ENCODE measurements at places on chromosomes 7 and 10.
A peak's percentile ranks its signal among the peaks of the same experiment; 100 is the strongest.

DNA sequence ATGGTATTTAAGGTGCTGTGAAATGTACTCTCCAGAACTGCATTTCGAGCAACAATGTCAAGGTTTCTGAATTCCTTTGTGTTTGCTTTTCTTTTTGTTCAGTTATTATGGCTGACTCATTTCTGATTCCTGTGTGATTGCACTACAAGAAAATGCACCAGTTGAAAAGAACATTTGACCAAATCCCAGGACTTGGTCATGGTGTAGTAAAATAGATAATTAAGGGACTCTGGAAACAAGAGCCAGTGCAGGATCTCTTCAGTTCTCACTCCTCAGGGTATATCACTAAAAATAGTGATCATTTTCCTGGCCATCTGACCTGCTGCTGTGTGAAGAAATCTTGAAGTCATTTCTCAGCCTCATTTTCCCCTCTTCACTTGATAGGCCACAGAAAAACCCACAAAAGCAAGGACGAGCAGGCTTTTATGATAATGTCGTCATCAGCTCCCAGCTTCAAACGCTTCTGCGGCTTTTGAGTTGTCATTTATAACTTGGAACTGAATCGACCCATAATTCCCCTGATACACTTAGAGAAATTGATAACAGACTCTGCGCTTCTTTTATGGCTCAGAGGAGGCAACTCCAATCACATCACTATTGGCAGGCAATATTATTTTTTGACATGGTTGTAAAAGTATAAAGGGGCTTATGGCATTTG, 274.7 kb downstream of the HDAC9 start:
- DNase-seq, result no peak

GRCh38 chr10:75009426-75009825, 102.0 kb upstream of the SAMD8 start:
- DNase-seq, result no peak

- DNase-seq, result peak; percentile 30
Measured at GRCh38 chr10:113965683-113966082, 78.0 kb upstream of the ADRB1 start.

DNA sequence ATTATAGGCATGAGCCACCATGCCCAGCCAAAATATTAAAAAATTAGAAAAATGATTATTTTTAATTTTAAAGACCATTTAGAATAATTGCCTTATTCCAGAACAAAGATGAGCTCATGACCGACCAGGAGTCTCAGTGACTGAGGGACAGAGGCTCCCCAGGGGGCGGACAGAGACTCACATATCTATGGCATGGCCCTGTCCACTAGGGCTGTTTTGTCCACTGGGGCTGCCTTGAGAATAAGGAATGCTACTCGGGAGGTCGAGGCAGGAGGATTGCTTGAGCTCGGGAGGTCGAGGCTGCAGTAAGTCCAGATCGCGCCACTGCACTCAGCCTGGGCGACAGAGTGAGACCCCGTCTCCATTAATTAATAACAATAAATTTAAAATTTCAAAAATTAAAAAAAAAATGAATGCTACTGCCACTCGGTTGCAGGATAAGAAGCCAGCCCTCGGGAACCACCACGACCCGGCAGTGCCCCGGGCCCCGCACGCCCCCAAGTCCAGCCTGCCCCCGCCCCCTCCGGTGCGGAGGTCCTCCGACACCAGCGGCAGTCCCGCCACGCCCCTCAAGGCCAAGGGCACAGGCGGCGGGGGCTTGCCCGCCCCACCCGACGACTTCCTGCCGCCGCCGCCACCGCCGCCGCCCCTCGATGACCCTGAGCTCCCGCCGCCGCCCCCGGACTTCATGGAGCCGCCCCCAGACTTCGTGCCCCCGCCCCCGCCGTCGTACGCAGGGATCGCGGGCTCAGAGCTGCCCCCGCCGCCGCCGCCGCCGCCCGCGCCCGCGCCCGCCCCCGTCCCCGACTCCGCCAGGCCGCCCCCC, 128.6 kb downstream of the APBB1IP start:
- DNase-seq, result no peak

DNA sequence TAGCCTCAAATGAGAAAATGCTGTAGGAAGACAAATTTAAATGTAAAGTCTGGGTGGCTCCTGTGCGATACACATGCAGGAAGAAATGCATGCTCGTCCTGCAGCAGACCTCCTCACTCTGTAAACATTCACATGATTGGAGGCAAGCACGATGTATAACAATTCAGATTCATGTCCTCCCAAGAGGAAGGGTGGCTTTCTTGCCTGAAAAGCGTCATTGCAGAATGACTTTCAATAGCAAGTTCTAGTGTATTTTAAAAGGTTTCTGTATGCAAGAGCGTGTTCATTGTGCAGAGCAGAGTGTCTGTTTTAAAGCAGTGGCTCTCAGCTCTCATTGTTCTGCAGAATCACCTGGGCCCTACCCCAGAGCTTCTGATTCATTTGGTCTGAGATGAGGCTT, 170.3 kb upstream of the CELF2 start:
- DNase-seq, result no peak

DNA sequence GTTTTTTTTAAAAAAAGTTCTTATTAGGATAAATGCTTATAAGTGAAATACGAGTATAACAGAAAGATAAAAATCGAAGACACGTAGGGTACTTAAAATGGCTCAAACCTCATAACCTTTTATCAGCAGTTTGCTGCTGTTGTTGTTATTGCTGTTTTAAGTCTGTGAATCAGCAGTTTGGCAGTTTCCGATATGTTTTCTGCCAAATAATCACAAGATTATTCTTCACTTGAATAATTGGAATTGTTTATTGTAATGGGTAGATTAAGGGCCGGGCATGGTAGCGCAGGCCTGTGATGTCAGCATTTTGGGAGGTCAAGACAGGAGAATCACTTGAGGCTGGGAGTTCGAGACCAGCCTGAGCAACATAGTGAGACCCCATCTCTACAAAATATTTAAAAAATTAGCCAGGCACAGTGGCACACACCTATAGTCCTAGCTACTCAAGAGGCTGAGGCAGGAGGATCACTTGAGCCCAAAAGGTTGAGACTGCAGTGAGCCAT, 177.6 kb downstream of the VTI1A start:
- no peak for DNase-seq

- DNase-seq, result no peak
Measured at GRCh38 chr10:130869179-130869841, 442.2 kb downstream of the TCERG1L start.

DNA sequence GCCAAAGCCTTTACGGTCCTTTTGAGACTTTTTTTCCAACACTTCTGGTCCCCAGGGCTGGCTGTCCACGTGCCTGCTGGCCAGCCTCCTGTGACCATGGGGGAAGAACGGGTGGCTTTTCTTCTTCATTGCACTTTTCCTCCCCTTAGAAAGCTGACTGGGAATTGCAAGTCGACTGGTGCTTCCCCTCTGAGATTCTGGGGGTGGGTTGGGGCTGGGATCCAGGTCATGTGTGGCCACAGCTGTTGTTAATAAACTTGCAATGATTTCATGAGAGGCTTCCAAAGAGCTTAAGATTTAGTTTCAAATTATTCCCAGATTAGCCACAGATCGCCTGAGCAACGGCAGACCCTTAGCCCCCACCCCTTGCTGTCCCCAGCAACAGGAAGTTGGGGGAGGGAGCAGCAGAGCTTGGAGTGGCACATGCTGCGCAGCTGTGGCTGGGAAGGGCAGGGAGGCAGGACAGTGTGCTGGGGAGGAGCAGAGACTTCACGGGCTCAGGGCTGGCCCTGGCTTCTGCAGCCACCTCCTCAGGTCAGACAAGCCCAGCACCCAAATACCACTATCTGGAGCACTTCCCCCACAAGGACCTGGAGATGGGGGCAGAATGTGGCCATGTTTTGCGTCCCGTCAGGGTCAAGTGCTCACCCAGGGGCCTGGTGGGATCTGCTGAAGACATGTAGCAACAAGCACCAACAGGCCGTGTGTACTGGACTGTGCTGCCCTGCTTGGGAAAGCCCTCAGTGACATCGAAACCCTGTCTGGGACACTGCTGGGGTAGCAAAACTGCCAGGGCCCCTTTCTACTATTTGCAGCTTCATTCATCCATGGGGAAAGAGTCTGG, 147.1 kb downstream of the RNF216 start:
- DNase-seq, result no peak

DNA sequence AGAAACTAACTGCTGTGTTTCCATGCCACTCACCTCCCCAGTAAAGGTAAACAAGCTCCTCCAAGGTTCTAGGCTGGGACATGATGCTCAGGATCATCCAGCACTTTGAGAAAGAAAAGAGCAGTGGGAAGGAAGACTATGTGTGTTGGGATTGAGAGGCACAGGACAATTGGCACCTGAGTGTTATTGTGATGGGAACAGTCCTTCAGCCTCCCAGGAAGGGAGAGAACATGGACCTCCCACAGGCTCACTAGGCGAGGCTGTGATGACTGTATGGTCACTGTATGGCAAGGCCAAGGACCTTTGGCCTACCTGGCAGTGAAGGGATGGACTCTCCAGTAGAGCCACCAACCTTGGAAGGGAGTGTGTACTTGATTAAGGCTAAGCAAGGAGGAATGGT, 123.2 kb upstream of the UNC5B start:
- DNase-seq, result no peak

DNA sequence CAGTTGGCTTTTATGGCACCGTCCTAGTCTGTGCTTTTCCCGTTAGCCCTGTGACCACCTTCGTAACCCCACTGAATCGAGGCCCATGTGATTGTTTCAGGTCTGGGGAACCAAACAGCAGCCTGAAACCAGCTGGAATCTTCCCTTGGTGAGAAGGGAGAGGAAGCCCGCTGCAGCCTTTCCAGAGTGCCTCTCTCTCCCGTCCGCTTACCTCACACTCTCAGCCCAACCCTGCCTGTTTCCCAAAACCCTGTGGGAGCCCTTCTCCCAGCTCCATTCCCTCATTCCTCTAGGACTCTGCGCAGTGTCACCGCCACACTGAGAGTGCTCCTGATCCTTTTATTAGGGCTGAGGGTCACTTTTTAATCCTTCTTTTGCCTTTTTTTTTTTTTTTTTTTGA, 139.6 kb downstream of the WDR37 start:
- DNase-seq, result no peak
